ENCODE measurements at places on chromosomes 12 and 14.

GRCh38 chr14:103317251-103317650 lies 16.8 kb upstream of the EIF5 start:
- no peak for DNase-seq

DNA sequence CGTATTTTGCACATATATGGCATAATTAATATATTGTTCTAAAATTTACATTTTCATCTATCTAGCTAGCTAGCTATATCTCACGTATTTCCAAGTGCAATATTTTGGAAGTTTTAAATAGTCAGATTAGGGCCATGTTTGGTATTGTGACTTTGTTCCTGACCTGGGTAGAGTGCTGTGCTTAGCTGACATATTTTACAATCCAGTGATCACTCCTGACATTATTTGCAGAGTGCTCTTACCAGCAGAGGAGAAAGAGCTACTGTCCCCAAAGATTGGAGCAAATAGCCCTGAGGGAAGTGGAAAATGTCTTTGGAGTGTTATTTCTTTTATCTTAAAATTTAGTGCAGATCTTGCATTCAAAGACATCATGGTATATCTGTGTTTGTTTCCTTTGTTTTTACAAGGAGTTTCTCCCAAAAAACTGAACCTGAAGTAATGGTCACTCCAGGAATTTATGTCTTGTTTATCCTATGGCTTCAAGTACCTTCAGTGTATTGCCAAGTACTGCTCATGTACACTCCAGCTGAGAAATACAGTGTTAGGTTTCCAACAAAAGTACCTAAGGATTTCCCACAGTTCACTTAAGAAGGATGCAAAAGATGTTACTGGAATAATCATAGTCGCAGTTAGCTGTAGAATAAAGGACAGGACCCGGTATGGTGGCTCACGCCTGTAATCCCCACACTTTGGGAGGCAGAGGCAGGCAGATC lies 49.4 kb upstream of the PSMA6 start:
- no peak for DNase-seq

- DNase-seq: no peak
These were observed 36.3 kb downstream of the STON2 start for GRCh38 chr14:81363746-81364378.

DNA sequence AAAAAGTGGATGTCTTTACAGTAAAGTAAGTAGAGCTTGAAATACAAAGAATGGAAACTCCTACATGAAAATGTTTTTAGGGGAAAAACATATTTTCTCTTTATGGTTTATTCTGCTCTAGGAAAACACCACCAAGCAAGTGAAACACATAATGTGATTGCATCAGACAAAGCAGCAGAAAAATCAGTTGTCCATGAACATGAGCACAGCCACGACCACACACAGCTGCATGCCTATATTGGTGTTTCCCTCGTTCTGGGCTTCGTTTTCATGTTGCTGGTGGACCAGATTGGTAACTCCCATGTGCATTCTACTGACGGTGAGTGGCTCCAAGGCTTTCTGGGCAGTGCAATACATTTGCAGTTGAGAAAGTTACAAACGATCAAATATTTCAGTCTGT lies 42.6 kb upstream of the PLEKHD1 start:
- no peak for DNase-seq

DNA sequence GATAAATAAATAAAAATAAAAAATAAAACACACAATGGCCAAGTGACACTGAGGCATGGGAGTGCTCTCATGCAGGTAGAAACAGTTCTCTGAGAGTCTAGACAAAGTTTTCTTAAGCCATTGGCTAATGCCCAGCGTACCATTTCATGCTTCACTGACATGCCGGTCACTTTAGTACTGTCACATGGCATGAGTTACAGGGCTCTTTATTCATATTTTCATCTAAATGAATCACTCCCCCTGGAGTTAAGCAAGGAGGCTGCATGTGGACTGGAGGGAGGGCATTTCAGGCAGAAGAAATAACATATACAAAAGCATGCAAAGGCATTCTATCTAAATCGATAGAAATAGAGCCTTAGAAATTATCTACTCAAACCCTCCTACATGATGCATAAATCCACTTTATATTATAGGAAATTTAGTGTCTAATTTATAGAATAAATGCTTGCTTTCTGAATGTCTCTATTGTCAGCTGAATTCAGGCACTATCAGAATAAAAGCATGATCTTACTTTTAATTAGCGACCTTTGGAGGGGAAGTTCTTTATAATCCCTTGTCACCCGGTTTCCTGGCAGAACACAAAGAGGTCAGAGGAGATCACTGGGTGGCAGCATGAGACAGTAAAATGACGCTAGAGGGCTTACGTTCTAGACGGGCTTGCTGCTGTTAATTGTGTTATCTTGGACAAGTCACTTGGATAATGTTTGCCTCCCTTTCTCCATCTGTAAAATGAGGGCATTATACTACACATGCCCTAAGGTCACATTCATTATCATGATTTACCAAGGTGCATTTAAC lies 17.5 kb downstream of the DYRK4 start:
- DNase-seq: peak; percentile 38

DNA sequence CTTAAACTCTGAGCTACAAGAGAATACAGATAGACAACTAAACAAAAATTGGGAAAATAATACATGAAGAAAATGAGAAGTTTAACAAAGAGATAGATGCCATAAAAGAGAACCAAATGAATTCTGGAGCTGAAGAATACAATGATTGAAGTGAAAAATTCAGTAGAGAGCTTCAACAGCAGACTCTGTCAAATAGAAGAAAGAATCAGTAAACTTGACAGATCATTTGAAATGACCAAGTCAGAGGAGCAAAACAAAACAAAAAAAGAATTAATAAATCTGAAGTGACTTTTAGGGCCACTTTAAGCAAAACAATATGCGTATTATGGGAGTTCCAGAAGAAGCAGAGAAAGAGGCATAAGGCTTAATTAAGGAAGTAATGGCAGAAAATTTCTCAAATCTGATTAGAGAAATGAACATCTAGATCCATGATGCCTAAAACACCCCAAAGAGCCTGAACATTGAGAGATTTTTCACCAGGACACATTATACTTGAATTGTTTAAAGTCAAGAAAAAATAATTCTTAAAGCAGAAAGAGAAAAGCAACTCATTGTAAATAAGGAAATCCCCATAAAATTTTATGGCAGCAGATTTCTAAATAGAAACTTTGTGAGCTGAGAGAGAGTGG lies 61.0 kb upstream of the RNU6-8 start:
- no peak for DNase-seq

DNA sequence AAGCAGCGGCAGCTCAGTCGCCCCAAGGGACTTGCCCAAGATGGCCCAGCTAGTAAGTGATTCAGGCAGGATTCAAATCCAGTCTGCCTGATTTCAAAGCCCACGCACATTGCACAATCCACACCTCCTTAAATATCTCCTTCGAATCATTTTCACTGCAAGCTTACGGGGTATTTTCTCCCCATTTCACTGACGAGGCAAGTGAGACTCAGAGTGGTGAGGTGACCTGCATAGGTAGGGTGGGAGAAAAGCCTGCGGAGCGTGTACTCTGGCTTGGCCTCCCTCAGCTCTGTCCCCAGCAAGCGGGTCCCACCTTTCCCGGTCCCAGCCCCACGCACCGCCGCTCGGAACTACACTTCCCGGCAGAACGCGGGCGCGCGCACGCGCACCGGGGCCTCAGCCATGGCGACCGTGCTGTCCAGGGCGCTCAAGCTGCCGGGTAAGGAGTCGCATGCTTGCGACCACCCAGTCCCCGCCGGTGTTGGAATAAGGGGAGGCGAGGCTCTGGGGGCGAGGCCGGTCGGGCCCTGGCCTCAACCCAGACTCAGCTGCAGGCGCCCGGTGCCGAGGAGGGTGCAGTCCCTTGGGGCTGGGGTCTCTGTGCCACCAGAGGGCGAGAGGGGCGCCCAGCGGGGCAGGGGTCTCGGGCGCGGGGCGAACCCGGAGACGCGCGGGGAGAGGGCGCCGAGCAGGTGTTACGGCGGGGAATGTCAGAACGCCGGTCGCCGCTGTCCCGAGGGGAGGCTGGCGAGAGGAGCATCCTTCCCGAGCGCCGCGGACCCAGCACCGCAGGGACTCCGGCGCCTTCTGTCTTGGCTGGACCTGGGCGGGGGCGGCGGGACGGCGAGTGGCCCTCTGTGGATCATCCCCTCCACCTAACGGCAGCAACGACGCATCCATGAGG lies at the start of gene FAM234B:
TSS of gene FAM234B (plus strand) at position 380 of the 904 bp plus-strand sequence. CDS start at position 403, 23 bp downstream.
- DNase-seq: peak; percentile 69

GRCh38 chr12:106840243-106840642 lies 65.8 kb downstream of the RIC8B start:
- DNase-seq: no peak

DNA sequence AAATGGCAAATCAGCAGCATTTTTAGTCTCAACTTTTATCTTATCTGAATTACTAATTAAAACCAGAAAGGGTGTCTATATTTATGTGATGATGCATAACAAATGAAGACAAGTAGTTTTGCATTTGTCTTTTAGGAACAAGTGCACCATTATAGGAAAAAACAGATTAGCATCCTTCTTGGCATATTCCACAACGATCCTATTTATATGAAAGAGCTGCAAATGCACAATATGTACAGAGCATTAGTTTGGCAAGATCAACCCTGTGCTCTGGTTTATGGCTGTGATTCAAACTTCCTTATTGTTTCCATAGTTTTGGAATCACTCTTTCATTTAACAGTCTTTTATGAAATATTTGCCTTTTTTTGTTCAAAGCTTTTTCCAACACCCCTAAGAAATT lies 486.8 kb downstream of the KCNH5 start:
- DNase-seq: no peak

DNA sequence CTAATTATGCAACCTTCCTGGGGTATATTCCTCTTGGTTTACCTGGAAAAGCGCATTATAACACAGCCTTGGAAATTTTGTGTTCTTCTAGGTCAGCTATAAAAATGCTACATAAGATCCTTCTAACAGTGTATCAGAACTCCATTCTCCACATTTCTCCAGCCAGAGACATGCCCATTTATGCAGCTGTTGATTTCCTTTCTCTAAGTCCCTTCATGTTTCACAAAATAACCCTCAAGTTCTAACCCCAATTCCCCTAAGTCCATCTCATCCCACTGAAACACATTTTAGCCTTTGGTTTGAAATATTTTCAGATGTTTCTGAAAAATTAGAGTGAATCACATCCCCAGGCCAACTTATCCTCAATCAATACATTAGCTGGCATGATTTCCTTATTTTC lies 20.9 kb upstream of the HDAC7 start:
- DNase-seq: no peak

- no peak for DNase-seq
These were observed 192.7 kb downstream of the BTG1 start for GRCh38 chr12:91952916-91953315.

- no peak for DNase-seq
These were observed 6.4 kb downstream of the APOLD1 start for GRCh38 chr12:12791756-12792369.

DNA sequence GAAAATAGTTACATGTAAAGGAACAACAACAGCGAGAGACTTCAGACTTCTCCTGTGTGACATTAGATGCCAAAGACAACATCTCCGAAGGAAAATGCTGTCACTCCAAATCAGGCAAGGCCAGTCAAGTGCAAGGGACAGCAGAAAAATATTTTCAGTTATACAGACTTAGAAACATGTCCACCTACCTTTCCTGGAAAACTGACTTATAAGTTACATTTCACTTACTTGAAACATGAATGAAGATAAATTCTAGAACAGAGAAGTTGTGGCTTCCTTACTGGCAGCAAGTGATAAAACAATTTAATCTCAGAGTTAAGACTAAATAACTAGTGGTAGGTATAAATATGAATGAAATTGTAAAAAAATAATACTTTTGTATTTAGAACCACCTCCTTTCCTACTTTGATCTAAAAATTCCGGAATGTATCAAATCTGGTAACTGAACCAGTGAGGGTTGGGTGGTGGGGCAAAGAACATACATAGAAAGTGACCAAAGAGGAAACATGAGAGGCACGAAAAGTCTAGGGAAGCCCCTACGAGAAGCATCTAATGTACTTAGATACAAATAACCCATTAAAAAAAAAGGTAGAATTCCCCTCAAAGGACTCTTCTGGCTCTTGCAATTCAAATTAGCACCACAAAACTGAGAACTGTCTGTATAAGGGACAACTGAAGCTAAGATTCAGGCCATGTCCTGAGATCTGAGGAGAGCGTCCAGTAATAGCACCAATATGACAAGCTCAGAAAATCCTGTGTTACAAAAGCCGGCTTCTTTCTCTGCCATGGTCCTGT lies 21.2 kb downstream of the MTHFD1 start:
- DNase-seq: no peak

GRCh38 chr12:23756416-23756815 lies 193.1 kb downstream of the SOX5 start:
- DNase-seq: no peak

DNA sequence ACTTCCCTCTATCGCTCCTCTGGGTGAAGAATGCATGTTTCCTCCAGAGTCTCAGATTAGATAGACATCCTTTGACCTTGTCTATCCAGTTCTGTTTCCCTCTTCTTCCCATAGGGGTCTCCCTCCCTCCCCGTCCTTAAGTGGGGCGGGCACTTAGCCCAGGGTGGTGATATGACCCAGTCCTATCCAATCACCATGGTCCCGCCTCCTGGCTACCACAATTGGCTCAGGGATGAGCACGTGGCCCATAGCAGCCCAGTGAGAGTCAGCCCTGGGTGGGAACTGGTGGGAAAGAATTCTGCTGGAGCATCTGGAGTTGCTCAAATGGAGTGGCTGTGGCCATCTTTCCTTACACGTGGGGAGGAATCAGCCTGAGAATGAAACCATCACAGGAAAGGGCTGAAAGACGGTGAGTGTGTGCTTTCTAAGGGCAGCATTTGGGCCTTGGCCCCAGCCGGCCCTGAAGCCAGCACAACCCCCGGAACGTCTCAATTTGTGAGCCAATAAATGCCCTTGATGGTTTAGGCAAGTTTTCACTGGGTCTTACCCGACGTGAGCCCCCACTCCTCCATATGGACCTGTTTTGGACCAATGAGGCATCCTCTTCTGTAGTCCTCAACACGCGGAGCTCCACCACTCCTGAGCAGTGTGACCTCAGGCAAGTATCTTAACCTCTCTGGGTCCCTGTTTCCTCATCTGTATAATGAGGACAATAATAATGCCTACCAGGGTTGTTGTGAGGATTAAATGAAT lies 14.4 kb upstream of the MLXIP start:
- peak; percentile 75 for DNase-seq

GRCh38 chr12:105047308-105047707 lies 37.0 kb downstream of the ALDH1L2 start:
- DNase-seq: no peak

GRCh38 chr14:99041141-99041819 lies 230.7 kb downstream of the BCL11B start:
- DNase-seq: no peak

DNA sequence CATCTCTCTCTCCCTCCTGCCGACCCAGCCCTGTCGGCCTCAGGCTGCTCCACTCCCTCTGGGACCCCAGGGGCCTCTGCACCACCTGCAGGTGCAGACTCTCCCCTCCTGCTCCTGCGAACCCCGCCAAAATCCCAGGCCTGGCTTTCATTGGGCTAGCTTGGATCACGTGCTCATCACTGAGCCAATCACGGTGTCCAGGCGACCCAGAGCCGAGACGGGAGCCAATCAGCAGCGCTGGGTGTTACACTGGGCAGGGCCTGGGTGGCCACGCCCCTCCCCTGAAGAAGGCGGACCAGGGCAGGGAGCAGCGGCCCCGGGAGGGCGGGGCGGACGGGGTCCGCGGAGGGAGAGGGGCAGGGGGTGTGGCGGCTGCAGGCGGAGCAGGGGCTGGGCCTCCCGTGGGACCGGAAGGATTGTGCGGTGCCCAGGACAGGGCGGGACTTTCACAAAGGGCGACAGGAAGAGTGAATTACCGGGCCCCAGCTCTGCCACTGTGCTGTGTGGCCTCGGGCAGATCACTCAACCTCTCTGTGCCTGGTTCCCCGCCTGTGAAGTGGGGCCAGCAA lies 66.6 kb upstream of the FBRSL1 start:
- DNase-seq: no peak

- DNase-seq: no peak
These were observed 5.8 kb upstream of the HOXC12 start for GRCh38 chr12:53948650-53949593.

GRCh38 chr12:57632073-57632957 lies 686 bp downstream of the B4GALNT1 start:
- peak; percentile 41 for DNase-seq
